ENCODE measurements at places on chromosomes 3 and 15.
A peak's percentile ranks its signal among the peaks of the same experiment; 100 is the strongest.

- DNase-seq = no peak
Measured at GRCh38 chr3:190581041-190581541, 67.2 kb downstream of the IL1RAP start.

DNA sequence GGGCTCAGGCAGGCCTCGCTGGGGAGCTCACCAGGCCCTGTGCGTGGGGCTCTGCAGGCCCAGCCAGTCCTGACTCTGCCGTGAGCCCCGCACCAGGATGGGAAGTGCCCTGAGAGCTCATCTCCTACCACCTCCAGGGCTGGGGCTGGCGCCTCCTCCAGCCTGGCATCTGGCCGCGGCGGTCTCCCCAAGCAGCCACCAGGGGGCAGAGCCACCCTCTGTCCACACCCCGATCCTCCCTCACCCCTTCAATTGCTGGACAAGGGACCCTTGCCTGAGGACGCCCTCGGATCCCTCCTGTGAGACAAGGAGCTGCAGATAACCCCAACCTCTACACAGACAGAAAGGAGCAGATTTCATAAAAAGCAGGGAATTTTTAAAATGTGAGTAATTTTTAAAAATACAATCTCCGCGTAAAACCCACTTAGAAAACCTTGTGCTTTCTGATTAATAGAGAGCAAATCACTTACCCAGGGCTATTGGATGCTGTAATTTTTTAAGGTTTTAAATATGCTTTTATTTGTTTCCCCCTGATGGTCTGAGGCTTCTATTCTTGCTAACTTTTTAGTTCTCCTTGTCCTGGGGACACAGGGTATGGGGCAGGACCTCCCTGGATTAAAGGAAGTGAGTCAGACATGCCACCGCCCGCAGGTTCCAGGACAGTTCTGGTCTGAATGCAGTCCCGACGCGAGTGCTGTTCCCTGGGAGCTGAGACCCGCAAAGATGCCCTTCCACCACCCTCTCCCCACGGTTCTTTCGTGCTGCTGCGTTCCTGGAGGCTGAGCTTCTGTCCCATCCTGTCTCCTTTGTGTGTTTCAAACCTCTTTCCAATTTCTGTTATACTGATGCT is 52.3 kb upstream of the CHRNA7 start:
- peak; percentile 75 for DNase-seq

DNA sequence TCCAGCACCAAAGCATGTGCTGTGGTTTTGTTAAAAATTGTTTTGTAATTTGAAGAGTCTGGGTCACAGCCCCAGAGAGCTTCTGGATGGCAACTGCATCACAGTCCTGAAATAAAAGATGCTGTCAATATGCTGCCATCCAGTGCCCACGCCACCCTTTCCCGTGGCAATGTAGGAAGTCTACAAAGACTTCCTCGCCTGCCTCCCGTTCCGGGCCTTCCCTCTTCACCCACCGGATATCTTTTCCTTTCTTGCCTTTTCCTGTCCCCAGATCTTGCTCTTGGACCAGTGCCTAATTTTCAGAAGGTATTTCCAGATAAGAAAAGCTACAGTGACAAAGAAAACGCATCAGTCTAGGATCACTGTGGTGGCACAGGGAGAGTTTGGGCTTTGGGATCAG is 85.3 kb upstream of the RNU6-1 start:
- DNase-seq = no peak

GRCh38 chr3:161395115-161396012 is 24.0 kb upstream of the SPTSSB start:
- DNase-seq = no peak

- no peak for DNase-seq
Measured at GRCh38 chr15:94704421-94704820, 473.1 kb downstream of the MCTP2 start.

- no peak for DNase-seq
Measured at GRCh38 chr3:181707980-181708379, 3.7 kb upstream of the SOX2 start.

DNA sequence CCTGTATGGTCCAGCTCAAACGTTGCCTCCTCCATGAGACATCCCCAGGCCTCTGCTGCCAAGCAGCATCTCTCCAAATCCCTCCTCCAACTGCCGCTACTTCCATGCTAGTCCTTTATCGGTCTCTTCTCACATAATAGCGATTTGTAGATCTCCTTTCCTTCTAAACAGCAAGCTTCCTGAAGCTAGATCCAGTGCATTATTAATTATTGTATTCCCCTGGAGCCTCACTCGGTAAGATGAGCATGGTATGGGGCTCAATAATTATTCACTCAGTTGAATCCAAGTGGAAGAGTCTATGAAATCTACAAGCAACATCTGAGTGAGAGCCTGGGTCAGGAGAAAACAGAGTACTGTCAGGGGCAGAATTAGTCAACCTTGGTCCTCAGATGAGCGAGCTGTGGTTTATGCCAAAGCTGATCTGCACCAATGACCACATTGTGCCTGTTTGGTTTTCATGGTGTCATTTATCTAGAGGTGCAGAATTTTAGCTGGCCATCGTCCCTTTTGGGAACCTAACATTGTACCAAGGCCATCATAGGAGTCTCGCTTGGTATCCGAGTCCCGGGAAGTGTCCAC is 93.8 kb upstream of the UBE2E1 start:
- no peak for DNase-seq

- DNase-seq = no peak
Measured at GRCh38 chr3:133583396-133583795, 9.9 kb downstream of the CDV3 start.

GRCh38 chr3:97968376-97968775 is 3.9 kb downstream of the RIOX2 start:
- DNase-seq = no peak

DNA sequence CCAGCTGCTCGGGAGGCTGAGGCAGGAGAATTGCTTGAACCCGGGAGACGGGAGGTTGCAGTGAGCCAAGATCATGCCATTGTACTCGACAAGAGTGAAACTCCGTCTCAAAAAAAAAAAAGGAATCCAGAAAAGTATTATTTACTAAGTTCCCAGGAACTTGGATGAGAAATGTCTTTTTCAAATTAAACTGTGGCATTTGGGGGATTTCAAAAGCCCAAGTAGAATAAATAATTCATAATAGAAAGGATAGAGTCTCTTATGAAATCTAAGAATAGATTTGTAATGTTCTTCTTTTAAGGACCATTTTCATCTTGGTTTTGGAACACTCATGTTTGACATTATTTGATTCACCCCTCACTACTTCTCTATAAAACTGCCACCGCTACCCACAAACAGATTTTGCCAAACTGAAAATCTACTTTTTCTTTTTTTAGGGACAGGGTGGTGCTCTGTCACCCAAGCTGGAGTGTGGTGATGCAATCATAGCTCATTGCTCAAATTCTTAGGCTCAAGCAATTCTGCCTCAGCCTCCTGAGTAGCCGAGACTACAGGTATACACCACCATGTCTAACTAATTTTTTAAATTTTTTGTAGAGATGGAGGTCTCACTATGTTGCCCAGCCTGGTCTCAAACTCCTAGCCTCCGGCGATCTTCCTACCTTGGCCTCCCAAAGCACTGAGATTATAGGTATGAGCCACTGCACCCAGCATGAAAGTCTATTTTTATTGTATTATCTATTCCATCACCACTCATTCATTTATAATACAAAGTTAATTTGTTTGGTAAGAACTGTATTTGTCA is 99.3 kb downstream of the SENP2 start:
- DNase-seq = no peak

DNA sequence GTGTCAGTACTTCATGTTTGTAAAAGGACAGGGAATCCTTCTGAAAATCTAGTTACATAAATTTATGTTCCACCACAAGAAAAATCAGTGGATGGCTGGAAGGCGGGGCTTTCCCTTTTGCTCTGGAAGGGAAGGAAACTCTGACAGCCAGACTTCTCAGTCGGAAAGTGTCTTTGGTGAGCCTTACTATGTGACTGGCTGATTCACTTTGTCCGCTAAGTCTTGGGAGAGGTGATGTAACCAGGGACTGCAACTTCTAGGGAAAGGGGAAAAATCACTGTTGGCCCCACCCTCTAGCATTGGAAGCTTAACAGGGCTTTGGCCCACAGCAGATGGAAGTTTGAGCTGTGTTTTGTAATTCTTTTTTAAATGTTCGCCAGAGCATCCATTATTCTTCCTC is 281.4 kb upstream of the CTDSPL start:
- DNase-seq = no peak

- no peak for DNase-seq
Measured at GRCh38 chr3:126305427-126305826, 51.8 kb downstream of the KLF15 start.

GRCh38 chr3:102105193-102105592 is 255.9 kb downstream of the NFKBIZ start:
- DNase-seq = no peak

GRCh38 chr3:188531210-188531609 is 377.3 kb downstream of the LPP start:
- DNase-seq = no peak

DNA sequence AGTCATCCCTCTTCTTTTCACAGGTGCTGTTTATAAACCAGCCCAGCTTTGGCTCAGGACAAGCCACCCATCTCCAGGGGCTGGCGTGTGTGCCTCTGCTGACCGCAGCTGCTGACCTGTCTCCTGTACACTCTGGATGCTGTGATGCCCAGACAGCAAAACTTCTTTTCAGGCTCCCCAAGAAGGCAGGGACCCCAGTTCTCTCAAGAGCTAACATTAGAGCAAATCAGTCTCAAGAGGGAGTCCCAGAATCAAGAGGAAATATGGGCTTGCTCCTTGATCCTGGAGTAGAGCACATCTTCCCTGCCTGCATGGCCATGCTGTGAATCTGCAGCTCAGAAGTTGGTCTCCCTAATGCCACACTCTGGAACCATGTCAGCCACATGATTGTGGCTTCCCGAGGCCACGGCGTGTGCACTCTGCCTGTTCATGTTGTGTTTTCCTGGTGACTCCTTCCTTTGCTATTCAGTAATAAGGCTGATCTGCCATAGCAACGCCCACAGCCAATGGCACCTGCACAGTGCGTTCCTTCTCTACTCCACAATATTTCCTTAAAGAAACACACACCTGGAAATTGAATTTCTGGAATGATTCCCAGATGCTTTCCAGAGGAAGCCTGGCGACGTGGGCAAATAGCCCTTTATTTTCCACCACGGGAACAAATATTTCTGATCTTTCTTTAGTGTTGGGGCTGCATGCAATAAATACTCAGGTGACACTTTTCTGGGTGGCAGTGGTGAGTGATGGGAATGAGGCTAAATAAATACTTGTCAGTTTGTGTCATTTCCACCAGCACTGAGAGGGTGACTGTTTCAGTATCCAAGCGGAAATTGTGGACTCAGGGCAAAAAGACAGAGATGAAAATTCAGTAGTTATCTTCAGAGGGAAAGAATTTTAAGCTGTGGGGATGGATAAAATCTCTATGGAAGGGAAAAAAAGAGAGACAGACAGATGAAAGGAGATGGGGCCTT is 21.9 kb upstream of the THSD4 start:
- no peak for DNase-seq

- DNase-seq = no peak
Measured at GRCh38 chr3:126946405-126946804, 36.5 kb upstream of the PLXNA1 start.

DNA sequence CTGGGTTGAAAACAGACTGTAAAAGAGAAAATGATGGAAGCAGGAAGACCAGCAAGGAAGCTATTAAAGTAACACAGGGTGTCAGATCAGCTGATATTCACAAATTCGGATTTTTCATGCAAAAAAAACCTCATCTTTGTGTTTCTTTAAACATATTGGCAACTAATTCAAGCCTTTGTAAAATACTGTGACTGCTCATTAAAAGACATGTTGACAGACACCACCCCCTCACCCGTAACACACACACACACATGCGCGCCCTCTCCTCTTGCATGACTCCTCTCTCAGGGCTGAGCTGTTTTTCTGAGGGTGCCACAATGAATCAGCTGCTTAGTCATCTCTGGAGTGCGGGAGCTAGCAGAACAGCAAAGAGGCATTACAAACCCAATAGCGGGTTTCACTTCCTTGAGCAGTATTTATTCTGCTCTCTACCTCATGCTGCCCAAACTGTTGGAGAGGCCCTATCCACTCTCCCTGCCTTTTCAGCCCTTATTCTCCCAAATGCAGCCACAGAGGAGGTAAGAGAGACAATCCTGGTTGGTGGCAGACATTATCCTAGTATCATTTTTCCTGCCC is 35.8 kb upstream of the CCDC80 start:
- DNase-seq = peak; percentile 69

- peak; percentile 60 for DNase-seq
Measured at GRCh38 chr15:70318594-70319465, 221.1 kb upstream of the TLE3 start.

GRCh38 chr3:54305409-54306099 is 183.2 kb downstream of the CACNA2D3 start:
- no peak for DNase-seq

GRCh38 chr3:127486321-127486944 is 104.1 kb downstream of the TPRA1 start:
- DNase-seq = no peak

GRCh38 chr3:31522152-31522551 is 10.6 kb upstream of the STT3B start:
- peak; percentile 79 for DNase-seq

DNA sequence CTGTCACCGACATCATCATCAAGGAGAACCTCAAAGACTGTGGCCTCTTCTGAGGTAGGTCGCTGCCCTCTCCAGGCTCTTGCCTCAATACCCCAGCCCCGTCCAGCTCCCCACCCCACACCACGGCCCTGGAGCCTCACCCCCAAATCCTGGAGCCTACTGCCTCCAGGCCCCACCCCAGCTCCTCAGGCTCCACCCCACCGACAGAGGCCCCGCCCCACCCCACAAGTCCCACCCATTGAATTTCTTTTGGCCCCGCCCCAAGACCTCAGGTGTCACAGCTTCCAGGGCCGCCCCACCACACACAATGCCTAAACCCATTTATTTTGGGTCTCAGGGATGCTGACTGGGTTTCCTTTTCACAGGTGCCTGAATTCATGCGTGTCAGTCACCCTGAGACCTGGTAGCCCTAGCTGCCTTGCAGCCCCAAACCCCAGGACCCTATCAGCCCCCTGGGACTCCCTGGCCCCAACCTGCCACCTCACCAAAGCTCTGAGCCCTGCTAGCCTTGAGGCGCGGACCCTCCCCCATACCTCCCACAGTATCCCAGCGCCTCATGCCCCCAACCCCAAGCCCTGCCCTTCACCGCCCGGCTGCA is 3.6 kb downstream of the GNAT1 start:
- peak; percentile 74 for DNase-seq

DNA sequence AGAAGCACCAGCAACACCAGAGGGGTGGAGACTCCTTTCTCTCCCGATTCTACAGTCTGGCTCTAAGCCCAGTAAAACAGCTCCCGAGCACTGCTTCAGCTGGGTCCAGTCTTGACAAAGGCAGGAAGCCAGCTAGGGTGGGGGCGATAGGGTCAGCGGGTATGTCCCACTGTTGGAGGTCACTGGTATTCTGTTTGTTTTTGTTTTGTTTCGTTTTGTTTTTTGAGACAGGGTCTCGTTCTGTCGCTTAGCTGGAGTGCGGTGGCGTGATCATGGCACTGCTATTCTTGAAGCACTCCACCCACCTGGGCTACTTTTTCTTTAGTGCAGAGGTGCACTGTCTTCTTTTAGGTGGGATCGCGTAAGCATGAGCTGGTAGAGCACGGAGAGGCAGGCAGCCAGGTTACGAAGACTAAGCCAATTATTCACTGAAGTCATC is 16.3 kb downstream of the GCSAM start:
- DNase-seq = no peak
